ENCODE measurements at places on chromosomes 4 and X.

- DNase-seq: no peak
Measured at GRCh38 chrX:129661369-129661768, 6.6 kb upstream of the APLN start.

DNA sequence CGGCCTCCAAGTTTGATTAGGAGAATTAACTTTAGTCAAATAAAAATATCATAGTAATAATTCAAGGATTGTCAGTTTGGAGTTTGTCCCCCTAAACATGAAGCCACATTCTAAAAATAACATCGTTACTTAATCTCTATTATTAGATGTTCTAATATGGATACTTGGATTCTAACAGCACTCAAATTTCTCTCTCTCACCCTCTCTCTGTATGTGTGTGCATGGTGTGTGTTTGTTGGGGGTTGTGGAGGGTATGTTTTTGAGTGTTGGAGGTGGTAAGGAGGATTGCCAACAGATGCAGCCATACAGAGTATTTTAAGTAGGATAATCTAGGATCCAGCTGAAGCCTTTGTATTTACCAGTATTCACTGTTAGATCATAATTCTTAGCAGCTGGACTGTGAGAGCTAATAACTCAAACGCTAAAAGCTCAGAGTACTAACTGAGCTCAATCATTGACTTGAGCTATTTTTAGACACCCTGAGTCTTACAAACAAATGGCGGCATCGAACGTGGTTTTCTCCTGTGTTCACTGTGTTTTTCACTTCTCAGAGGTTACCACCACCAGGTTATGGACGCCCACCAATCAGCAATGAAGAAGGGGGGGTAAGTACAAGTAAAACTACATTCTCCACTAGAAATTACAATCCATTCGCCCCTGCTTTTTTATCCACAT, 8.8 kb downstream of the ENAM start:
- DNase-seq: no peak

GRCh38 chr4:19494961-19495360, 756.7 kb upstream of the SLIT2 start:
- no peak for DNase-seq

GRCh38 chr4:151484396-151485102, 75.6 kb downstream of the FHIP1A start:
- DNase-seq: no peak

DNA sequence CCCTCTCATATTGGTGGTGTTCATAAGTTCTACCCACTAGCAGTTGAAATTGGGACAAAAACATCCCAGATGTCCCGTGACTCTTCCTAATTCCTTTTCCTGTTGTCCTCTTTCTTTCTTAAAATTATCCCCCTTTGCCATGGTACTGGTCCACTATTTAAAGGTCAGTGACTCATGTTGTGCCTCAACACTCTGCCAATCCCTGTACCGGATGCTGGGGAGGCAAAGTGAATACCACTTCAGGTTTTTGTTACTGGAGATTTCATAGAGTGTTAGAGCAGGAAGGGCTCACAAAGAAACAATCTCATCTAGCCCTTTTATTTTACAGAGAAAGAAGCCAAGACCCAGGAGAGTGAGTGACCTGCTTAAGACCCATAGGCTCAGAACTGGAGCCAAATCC, 24.6 kb downstream of the SEPTIN11 start:
- no peak for DNase-seq

GRCh38 chr4:168138143-168138542, 45.8 kb downstream of the ANXA10 start:
- no peak for DNase-seq

GRCh38 chrX:51456814-51457213, 39.6 kb downstream of the NUDT11 start:
- peak; percentile 10 for DNase-seq

GRCh38 chrX:23598575-23598974, 68.7 kb upstream of the PRDX4 start:
- DNase-seq: no peak

DNA sequence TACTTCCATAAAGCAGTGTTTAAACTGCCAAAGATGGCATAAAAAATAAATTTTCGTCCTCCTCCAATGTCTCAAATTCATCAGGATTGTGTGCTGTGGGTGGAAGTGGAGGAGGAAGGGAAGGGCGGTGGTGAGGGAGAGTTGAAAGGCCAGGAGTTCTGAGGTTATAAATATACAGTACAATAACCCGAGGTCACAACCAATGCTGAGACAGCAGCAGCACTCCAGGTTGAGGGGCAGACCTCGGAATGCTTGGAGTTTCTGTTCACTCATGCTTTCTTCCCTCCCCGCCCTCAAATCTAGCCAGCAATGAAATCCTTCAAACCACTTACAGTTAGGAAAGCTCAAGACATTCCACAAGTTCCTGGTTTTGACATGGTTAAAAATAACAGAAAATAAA, 134.0 kb upstream of the SMAD1 start:
- no peak for DNase-seq

DNA sequence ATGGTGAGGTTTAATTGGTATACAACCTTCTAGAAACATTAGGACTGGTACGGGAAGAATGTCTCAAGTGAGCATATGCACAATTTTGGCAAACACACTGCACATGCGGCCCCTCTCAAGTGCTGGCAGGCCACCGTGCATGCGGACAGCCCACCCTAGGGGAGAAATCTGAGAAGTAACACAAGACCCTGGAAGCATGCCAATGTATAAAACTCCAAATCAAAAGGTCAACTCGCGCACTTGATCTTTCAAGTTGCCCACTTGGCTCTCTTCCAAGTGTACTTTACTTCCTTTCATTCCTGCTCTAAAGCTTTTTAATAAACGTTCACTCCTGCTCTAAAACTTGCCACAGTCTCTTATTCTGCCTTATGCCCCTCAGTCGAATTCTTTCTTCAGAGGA, 488.3 kb downstream of the CFAP47 start:
- no peak for DNase-seq

- no peak for DNase-seq
Measured at GRCh38 chr4:36292556-36293188, 11.3 kb downstream of the DTHD1 start.

DNA sequence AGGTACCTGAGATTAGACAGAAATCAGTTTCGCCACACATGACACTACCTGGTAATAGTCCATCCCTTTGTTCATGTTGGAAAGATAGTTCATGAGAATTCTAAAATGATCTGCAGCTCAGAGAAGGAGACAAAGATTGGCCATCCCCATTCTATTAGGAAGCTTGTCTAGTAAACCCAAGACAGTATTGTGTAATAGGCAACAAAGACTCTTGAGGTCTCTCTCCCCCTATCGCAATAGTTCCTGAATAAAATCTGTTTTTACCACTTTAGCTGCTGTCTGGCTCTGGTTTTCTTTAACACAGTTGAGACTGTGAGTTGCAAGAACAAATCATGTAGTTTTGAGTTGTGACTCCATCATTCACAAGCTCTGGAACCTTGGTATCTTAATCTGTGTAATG, 14.8 kb upstream of the BBS7 start:
- no peak for DNase-seq

DNA sequence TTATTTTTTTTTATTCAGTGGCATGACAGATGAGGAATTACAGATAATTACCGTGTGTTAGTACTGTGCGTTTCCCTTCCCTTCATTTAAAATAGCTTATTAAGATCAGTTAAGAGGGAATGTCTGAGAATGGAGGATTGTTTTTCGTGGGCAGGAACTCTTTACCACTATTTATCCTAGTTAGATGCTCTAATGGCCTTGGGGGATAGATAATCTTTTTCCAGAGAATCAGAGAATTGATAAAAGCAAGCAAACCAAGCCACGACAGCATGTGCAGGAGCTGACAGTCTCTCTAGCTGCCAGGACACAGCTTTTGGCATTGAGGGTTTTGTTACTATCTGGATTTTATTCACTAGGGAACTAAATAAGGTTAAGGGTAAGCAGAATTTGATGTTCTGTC, 128.7 kb downstream of the DCLK2 start:
- no peak for DNase-seq

DNA sequence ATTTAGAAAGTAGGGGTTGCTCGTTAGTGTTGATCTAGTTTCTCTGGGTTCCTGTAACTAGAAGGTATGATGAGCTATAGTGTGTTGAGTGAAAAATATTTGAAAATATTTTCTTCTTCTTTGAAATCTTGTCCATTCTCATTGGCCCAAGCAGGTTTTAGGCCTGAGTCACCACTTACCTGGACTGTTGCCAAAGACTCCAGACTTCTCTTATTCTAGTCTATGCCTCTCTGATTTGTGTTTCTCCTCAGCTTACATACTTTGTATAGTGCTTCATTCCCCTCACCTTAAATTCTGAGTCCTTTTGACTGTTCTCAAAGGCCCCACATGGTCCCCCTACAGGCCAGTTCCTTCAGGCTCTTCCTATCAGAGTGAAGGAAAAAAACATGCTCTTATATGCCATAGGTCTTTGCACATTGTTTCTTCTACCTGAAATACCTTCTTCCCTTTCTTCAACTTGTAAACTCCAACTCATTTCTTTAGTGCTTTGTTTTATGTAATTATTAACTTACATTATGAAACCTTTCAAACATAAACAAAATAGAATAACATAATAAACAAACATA, 258.2 kb downstream of the PPP1R2C start:
- DNase-seq: no peak

- no peak for DNase-seq
Measured at GRCh38 chrX:149759824-149760223, 14.0 kb upstream of the HSFX1 start.

GRCh38 chr4:108891896-108892590, 129.2 kb upstream of the ETNPPL start:
- no peak for DNase-seq

GRCh38 chrX:51779306-51779705, 36.1 kb downstream of the GSPT2 start:
- no peak for DNase-seq

- peak; percentile 50 for DNase-seq
Measured at GRCh38 chr4:104938624-104939023, 208.1 kb upstream of the TET2 start.

- DNase-seq: no peak
Measured at GRCh38 chrX:101370888-101371504, 15.0 kb downstream of the BTK start.

DNA sequence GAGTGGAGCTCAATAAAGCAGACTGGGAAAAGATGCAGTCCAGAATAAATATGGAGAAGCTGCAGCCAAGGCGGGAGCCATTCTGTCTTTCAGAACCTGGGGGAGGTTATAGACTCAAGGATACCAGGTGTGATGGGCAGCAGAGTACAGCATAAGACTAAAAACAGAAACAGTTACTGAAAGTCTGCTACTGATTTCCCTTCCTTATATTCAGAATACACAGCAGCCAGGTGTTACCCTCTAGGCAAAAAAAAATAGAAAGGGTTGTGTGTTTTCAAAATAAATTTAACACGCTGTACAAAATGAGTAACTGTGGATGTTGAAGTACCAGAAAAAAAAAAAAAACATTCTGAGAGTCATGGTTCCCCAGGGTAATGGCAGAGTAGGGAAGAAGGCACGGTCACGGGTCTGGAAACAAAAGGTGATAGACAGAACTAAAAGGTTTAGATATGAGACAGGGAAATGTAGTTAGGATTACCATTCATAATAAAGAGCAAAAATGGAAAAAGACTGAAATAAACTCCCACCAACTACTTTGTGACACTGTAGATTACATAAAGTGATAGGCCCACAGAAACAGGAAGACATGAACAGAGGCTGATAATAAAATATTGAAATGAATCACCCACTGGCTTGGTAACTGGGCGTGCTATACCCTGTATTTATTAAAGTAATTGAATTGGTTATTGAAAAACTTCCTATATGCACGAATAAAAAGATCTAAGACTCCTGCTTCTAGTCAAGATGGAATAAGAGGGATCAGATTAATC, 10.8 kb upstream of the HHIP start:
- DNase-seq: no peak

DNA sequence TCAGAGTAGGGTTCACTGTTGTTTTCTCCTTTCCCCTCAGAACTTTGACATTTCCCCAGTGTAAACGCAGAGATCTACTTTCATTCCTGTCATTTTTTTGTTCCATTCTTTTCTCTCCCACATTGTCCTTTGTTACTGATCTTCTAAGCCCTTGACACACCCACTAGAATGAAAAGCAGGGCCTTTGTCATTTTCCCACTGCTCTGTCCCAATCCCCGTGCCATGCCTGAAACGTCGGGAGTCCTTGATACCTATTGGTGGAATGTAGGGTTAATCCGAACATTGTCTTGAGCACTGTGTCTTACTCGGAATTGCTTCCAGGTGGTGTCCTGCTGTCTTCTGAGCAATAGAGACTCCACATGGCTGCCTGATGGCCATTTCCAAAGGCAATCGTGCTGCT, 887.1 kb upstream of the FRG1 start:
- DNase-seq: no peak

DNA sequence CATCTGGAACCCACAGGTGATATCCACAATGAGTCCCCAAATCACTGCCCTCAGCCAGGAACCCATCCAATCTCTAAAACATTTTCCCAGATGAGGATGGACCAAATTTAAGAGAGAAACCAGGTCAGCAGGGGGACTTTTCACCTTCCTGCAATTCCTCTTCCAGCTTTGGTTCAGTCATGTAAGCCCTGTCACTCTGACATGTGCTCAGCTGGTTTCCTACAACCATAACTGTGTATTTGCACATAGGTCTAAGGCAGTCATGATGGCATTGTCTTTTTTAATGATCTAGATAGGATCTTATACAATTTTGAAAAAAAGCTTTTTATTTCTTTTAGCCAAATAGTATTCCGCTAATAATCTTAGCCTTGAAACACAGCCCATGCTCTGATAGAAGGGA, 6.5 kb downstream of the CXXC4 start:
- no peak for DNase-seq

DNA sequence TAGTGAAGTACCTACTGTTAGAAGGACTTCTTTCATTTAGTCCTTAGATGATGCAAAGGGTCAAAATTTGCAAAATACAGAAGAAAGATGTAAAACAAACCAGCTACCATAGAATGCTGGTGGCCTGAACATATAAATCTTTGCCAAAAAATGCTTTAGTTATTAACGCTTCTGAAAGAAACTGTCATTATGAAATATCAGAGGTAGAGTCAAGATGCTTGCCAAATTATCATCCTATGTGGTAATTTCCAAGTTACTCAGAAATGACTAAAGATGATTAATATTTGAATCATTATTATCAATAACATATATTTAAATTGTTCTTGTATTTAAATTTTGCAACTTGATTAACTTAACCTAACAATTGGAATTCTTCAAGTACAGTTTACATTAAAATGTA, 588.4 kb upstream of the FAM241A start:
- no peak for DNase-seq

DNA sequence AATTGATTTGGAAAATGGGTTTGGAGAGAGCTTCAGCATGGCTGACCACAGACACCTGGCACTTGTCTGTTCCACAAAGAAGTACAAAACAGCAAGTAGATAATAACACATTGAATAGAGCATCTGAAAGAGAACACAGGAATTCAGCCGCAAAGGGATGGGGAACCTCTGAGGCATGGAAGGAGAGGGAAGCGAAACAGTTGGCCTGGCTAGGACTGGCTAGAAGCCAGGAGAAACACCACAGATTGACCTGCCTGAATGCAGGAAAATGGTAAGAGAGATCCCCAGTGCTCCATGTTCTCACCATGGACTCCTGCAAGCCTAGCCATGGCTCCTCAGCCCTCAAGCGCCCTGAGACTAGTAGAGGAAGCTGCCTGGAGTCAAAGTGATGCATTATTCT, 169.7 kb upstream of the SH3RF1 start:
- no peak for DNase-seq

GRCh38 chr4:54371173-54371572, 142.1 kb downstream of the PDGFRA start:
- DNase-seq: no peak
